ENCODE measurements at places on chromosomes 13 and 19.

GRCh38 chr13:31056644-31057271 lies 104.9 kb downstream of the HSPH1 start:
- DNase-seq, result no peak

GRCh38 chr19:41353466-41354342 lies at the start of gene TGFB1:
TGFB1 (minus strand) TSS chr19:41353922; CDS start chr19:41353044, 878 bp downstream.
- DNase-seq, result peak; percentile 91

DNA sequence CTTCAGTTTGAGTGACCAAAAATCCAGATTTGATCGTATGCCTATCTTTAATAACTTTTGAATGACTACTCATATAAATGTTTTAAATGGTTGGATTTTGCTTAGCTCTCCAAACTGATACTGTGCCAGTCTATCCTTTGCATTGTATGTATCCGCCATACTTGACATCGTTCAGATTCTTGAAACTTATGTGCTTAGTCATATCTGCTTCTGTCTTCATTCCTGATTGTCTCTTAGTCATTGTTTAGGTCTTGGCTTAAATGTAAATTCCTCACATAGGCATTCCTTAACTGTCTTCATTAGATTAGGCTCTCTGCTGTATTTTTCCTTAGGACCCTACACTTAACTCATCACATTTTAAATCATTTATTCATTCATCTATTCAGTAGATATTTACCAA lies 126.0 kb downstream of the PCCA start:
- no peak for DNase-seq

DNA sequence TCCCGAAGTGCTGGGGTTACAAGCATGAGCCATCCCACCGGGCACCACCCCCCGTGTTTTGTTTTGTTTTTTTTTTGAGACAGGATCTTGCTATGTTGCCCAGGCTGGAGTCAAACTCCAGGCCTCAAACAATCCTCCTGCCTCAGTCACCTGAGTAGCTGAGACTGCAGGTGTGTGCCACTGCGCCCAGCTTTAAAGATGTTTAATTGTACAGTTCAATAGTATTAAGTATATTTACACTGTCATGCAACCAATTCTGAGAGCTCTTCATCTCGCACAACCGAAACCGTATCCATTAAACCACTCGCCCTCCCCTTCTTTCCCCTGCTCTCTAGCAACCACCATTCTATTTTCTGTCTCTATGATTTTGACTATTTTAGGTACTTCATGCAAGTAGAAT lies 15.6 kb downstream of the NUCB1 start:
- no peak for DNase-seq

DNA sequence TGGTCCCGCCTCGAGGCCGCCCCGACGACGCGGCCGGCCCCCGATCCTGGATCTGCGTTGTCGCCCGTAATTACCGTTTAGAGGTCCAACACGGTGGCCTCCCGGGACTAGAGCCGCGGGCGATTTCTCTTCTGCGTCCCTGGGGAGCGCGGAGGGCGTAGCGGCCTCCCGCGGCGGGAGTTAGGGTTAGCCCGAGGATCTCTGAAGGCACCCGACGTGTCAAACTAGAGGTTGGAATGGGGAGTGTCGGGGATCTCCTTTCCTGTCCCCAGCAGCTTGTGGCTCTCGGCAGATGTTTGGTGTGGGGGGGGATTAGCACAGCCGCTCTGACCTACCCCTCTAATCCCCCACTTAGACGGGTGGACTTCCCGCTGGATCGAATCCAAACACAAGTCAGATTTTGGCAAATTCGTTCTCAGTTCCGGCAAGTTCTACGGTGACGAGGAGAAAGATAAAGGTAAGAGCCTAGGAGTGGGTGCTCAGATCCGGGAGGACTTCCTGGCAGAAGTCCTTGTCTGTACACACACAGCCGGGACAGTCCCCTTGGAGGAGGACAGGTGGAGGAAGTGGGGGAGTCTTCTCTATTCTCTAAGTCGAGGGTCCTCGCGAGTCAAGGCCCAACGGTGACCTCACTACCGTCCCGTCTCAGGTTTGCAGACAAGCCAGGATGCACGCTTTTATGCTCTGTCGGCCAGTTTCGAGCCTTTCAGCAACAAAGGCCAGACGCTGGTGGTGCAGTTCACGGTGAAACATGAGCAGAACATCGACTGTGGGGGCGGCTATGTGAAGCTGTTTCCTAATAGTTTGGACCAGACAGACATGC lies 581 bp downstream of the CALR start:
- DNase-seq, result peak; percentile 48
